Thoracic aorta (tissue), 2 donors: ENCODE measurements at places on chromosomes 2 and 18. TPM values are rescaled to one million over a fixed set of nuclear protein-coding genes. Genes with fewer than 3 reads are reported as not detected.

Gene IL1A
- total RNA-seq = not detected

Gene FBXO36
- total RNA-seq = 2.4 TPM

Gene RGPD3
- 0.27 TPM for total RNA-seq

Gene SERPINB4
- not detected for total RNA-seq

Gene TDRD15
- 0.14 TPM for total RNA-seq

Gene ITGA6
- total RNA-seq = 27.3 TPM

Gene TCF23
- total RNA-seq = not detected

Gene ALPP
- not detected for total RNA-seq
